ENCODE measurements at places on chromosomes 6 and 20.
A peak's percentile ranks its signal among the peaks of the same experiment; 100 is the strongest.

DNA sequence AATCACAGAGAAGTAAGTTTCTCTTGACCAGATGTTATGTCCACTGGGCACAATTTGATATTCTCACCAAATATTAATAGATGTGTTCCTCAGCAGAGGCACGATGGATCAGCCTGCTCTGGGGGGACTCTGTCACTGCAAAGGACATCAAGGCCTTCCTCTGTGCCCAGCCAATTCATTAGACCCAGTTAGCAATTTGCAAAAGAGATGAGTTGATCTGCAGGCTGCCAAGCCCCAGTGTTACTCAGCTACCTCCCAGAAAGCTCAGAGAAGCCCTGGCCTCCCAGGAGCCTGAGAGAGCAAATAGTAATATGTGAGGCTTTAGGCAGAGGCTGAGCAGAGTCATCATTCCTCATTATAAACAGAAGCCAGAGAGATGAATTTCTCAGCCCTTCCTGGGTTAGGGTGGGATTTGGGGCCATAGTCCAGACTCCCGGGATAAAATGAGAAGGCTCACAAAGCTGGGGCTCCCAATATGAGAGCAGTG, 54.2 kb downstream of the ZNF831 start:
- no peak for DNase-seq

DNA sequence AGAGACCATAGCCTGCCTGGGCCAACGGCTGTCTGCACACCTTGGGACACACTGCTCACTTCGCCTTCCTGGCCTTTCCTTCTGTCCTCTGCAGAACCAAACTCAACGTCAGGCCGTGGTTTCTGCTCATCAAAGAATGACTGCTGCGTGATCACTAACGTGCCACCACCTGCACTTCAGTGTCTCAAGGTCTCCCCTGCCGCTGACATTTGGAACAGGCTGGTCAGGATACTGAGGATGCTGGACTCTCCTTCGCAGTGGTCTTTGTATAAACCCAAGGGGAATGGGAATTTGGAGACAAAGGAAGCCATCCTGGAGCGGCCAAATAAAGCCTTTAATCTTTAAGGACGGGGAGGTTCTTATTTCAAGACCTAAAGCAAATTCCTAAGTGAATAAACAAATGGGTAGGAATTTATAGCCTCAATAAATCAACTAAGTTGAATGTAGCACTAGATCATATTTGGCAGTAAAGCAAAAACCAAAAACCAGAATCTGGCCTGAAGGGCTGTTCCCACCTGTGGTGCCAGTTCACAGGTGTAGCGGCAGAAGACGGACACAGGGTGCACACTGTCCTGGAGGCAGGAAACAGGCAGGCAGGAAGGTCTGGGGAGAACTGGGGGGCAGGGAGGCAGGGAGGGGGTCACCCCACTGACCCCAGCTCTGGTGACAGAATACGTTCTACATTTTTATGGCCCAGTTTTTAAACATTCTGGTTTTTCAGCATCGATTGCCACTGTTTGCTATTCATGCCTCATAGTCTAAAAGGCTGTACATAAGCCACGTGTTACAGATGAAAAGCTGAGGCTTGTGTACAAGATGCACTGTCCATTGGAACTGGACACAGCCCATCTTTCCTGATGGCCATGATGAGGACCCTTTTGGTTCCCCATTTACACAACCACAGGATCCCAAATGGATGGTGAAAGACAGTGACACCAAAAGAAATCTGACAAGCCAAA, 36.6 kb downstream of the ABHD12 start:
- no peak for DNase-seq

DNA sequence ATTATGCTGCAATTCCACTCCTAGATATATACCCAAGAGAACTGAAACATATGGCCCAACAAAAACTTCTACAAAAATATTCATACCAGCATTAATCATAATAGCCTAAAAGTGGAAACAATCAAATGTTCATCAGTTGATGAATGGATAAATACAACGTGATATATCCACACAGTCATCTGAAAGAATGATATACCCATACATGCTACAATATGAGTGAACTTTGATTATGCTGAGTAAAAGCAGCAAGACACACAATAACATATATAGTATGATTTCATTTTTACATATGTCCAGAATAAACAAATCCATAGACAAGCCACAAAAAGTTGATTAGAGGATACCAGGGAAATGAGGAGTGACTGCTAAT, 30.7 kb downstream of the CDK19 start:
- DNase-seq, result no peak

DNA sequence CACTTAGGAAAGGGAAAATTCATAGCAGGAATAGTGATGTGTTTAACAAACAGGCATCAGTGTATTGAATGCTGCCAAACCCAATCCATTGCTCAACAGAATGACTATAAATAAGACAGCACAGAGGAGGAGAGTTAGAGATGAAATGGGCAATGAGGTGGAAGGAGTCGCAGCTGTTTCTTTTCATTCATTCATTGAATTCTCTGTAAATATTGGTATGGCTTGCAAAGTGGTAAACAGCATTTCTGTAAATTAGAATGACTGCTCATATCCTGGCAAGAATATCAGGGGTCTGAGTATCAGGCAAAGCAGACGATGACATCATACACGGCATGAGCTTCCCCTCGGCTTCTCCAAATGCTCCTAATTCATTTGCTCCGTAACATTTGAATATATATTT, 703.6 kb upstream of the SLC35B3 start:
- DNase-seq, result peak; percentile 74

GRCh38 chr6:164039954-164040375, 625.4 kb downstream of the QKI start:
- no peak for DNase-seq

DNA sequence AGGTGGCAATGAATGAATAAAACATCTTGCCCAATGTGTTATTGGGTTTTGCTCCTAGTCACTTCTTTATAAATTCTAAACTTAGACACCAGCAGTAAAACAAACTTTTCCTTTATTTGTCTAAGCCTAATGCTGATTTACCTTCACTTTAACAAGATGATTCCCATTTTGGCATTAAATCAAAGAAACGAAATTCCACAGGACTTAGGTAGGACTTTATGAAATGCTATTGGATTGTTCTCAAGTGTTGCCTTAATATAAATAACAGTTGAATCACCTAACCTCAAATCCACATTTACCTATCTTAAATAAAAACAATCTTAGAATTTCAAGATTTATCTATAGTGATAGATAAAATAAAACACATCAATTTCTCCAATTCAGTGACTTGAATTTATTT, 831.8 kb downstream of the EPHA7 start:
- no peak for DNase-seq

DNA sequence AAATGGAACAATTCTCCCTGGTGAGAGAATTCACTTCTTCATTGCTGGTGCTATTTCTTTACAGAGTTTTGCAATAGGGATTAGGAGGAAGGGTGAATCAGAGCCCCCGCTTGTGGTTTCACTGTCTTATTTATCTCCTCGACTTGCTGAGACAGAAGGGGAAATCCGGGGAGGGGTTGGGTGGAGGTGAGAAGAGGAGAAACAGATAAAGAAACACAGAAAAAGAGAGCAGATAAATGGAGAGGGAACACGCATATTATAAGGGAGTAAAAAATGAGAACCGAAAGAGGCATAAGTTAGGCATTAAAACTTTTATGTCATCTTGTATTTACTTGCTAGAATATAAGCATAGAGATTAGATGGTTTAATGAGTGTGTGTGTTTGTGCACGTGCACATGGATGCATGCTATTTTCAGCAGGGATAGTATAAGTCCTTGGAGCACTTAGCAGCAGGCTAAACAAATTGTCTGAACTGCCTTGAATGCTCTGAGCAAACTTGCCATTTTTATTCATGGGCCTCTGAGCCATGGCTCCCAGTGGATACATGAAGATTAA, 105.0 kb downstream of the OLIG3 start:
- peak; percentile 22 for DNase-seq
